ENCODE measurements at places on chromosomes 13 and 19.

GRCh38 chr13:43293008-43293407 is 269.6 kb downstream of the DNAJC15 start:
- DNase-seq = no peak

- DNase-seq = no peak
These were observed 7.7 kb upstream of the MISP start for GRCh38 chr19:743168-743687.

GRCh38 chr13:113451951-113452421 is 1.3 kb downstream of the ADPRHL1 start:
- DNase-seq = no peak

- no peak for DNase-seq
These were observed 25.9 kb downstream of the IGFL2 start for GRCh38 chr19:46173886-46174480.

- no peak for DNase-seq
These were observed 17.8 kb upstream of the FOSB start for GRCh38 chr19:45450012-45450333.

DNA sequence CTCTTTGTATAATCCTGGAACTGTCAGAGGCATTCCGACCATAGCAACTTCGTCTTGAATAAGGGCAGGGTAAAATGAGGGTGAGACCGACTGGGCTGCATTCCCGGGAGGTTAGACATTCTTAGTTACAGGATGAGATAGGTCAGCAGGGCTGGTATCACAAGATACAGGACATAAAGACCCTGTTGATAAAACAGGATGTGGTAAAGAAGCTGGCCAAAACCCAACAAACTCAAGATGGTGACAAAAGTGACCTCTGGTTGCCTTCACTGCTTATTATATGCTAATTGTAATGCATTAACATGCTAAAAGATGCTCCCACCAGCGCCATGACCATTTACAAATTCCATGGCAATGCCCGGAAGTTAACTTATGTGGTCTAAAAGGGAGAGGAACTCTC is 27.7 kb upstream of the MBNL2 start:
- no peak for DNase-seq

DNA sequence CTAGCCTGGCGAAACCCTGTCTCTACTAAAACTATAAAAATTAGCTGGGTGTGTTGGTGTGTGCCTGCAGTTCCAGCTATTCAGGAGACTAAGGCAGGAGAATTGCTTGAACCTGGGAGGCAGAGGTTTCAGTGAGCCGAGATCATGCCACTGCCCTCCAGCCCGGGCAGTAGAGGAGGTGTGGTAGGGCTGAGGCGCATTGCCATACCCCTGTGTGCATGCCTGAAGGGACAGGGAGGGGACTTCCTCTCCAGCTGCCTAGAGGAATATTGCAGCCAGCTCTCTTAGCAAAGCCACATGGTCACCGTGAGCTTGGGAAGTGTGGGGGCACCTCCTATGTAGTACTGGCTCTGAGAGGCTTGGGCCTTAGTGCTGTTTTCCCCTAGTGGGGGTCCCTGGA is 29.2 kb upstream of the PEPD start:
- DNase-seq = no peak

DNA sequence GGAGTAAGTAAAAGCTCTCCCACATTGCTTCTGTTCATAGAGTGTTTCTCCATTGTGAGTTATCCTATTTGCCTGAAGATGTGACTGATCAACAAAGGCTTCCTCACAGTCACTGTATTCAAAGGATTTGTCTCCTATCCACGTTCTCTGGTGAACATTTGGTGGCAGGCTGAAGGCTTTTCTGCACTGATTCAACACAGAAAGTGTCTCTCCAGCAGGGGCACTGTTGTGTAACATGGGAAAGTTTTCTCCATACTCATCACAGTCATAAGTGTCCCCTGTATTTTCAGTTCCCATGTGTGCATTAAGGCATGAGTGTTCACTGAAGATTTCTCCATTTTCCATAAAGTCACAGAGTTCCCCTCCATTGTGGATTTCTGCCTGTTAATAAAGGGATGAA is 17.6 kb downstream of the ZNF121 start:
- no peak for DNase-seq

DNA sequence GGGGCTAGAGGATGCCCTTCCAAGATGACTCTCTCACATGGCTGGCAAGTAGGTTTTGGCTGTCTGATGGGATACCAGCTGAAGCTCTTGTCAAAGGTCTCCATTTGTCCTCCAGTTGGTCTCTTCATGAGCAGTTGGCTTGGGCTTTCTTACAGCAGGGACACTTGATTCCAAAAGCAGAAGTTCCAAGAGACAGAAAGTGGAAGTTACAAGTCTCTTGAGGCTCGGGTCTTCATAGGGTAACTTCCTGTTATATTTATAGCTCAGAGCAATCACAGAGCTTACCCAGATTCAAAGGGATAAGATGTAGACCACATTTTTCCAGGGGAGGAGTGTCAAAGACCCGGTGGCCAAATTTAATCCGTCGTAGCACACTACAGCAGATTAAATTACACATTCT is 440.0 kb downstream of the RFC3 start:
- no peak for DNase-seq

DNA sequence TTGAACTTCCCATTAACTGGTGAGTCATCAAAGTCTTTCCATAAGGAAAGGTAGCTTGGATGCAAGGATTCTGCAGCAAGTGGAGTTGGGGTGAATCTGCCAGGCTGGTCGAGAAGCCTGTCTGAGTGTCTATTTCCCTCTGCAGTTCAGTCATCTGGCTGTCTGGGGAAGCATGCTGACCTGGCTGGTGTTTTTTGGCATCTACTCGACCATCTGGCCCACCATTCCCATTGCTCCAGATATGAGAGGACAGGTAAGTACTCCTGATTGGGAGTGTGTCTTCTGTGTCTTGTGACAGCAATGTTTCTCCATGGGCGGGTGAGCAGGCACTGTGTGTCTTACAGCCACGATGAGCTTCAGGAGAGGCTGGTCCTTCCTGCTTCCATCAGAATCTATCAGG is 189.7 kb downstream of the SHISA2 start:
- DNase-seq = no peak

- no peak for DNase-seq
These were observed 246.1 kb downstream of the KCNRG start for GRCh38 chr13:50261130-50261901.

DNA sequence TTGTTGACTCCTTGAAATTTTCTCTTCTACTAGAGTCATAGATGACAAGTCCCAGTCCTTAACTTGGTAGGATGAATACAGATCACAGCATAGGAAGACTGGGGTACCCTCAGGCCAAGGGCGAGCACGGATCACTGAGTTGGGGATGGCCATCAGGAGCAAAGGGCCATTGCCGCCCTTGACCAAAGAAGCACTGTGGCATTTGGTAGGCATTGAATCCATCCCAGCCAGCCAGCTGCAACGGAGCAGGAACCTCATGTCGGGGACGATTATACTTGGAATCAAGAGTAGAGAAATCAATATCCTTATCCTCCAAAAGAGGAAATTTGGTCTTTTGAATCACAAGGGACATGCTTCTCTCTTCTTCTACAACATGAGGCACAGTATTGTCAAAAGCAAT is 50.1 kb upstream of the ZNF573 start:
- no peak for DNase-seq

Measured in activated T-cell treated with anti-CD3 and anti-CD28 coated beads for 1 hour (primary cell).